Mesendoderm (in vitro differentiated cells): ENCODE measurements at places on chromosomes 12 and 14.

- no peak for DNase-seq
Measured at GRCh38 chr14:60188115-60188514, 22.9 kb upstream of the DHRS7 start.

- DNase-seq, result no peak
Measured at GRCh38 chr14:36319899-36320199, 588 bp downstream of the MBIP start.

DNA sequence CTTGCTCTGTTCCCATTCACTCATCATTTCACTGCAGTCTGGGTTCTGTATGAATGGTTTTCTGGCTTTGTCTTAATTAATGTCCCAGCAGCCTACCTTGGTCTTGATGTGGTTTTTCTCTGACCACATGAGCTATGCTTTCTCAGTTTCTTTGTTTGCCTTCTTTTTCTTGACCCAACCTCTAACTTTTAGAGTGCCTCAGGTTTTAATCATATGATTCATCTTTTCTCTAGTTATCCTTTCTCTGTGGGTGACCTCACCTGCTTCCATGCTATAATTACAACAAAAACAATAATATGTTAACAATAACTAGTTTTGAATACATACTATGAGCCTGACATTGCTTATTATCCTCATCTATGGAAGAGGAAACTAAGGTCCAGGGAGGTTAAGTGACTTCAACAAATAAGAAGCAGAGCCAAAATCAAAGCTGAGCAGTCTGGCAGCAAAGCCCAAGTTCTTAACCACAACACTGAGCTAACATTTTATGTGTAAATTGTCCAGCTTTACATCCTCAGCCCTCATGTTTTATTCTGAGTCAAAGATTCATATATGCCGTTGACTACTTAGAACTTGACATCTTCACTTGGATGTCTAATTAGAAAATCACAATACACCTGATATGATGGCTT, 4.7 kb upstream of the EPYC start:
- DNase-seq, result no peak

- DNase-seq, result no peak
Measured at GRCh38 chr14:36315159-36315853, 5.1 kb downstream of the MBIP start.

DNA sequence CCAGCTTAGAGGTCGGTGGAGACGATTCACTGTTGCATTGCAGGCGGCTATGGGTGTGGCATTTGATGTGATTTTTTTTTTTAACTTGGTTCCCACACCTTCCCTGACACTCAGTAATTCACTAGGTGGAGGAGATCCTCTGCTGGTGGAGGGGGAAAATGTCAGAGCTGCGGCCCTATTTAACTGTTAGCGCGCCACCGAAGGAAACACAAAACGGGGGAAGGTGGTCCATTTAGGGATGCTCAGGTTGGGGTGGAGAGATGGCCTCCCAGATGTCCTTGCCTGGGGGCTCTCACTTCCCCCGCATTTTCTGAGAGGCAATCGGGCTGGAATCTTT, 4.3 kb upstream of the HOXC12 start:
- DNase-seq, result no peak

GRCh38 chr12:87365423-87365822, 663.8 kb downstream of the C12orf50 start:
- no peak for DNase-seq
